ENCODE measurements at places on chromosomes 11 and 22. TPM values are rescaled to one million over a fixed set of nuclear protein-coding genes. Genes with fewer than 3 reads are reported as not detected.

- no peaks in the 10 kb centered on the region for H3K27me3 ChIP-seq
- H3K36me3 ChIP-seq, result no peaks in the 10 kb centered on the region
These were observed 13.3 kb downstream of the FAM83F start for GRCh38 chr22:40007853-40008710.

- H3K27me3 ChIP-seq, result no peaks in the 10 kb centered on the region
- DNase-seq, result peak; percentile 25
- H3K4me3 ChIP-seq, result no peak overlapping the region
- no peaks in the 10 kb centered on the region for H3K36me3 ChIP-seq
- no peak overlapping the region for H3K27ac ChIP-seq
- no peaks in the 10 kb centered on the region for H3K4me1 ChIP-seq
These were observed 163.4 kb upstream of the NCAM1 start for GRCh38 chr11:112797648-112798293.

The GTSE1 gene
- 0.61 TPM for total RNA-seq

- no peak overlapping the region for H3K27ac ChIP-seq
- DNase-seq, result no peak
- no peak overlapping the region for H3K4me3 ChIP-seq
- no peaks in the 10 kb centered on the region for H3K27me3 ChIP-seq
- H3K36me3 ChIP-seq, result no peaks in the 10 kb centered on the region
These were observed 116.6 kb downstream of the PLEKHA7 start for GRCh38 chr11:16897470-16898061.

The CAPRIN1 gene
- 163 TPM for total RNA-seq

- no peaks in the 10 kb centered on the region for H3K36me3 ChIP-seq
- no peak overlapping the region for H3K27ac ChIP-seq
- H3K4me1 ChIP-seq, result no peaks in the 10 kb centered on the region
- no peak for DNase-seq
- no peak overlapping the region for H3K4me3 ChIP-seq
These were observed 26.3 kb upstream of the CLTCL1 start for GRCh38 chr22:19317865-19318264.

DNA sequence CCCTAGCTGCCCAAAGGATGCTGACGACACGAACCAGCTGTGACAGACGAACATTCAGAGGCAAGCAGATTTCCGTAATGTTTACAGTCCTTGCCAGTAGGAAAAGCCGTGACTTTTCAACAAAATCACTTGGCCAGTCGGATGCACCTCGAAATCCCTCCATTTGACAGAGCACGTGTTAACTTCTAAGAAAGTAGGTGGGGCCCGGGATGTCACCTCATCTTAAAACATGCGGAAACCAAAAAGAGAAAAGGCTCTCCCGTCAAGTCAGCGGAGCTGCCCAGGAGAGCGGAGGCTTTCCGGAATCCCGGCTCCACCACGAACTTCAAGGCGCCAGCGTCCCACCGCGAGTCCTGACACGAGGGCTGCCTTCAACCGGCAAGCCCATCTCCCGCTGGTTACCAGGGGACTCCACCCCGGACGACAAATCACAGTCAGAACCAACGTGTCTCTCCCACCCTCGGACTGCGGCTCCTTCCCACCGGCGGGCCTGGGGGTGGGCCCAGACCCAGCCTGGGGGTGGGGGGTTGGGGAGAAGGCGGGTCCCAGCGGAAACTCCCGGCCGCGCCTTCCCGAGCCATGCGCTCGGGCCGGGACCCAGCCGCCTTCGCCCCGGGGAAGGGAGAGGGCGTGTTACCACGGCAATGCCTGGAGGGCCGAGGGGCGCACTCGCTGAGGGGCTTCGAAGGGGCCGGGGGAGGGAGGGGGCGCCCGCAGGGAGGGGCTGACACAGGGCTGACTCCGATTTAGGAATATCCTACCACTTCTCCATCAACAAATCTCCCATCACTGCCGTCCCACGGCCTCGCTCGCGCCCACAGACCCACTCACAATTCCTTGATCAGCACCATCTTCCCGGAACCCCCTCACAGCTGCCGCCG is 475 bp downstream of the PITPNB start:
- H3K27me3 ChIP-seq, result no peaks in the 10 kb centered on the region
- peak overlapping the region; percentile 90 for H3K27ac ChIP-seq
- peaks cover 32% of the 10 kb centered on the region for H3K4me1 ChIP-seq
- peak; percentile 54 for DNase-seq
- H3K4me3 ChIP-seq, result peak overlapping the region; percentile 84

- no peak overlapping the region for H3K27ac ChIP-seq
- H3K4me3 ChIP-seq, result no peak overlapping the region
- H3K36me3 ChIP-seq, result no peaks in the 10 kb centered on the region
These were observed 24.2 kb downstream of the TMPRSS5 start for GRCh38 chr11:113681711-113682413.

DNA sequence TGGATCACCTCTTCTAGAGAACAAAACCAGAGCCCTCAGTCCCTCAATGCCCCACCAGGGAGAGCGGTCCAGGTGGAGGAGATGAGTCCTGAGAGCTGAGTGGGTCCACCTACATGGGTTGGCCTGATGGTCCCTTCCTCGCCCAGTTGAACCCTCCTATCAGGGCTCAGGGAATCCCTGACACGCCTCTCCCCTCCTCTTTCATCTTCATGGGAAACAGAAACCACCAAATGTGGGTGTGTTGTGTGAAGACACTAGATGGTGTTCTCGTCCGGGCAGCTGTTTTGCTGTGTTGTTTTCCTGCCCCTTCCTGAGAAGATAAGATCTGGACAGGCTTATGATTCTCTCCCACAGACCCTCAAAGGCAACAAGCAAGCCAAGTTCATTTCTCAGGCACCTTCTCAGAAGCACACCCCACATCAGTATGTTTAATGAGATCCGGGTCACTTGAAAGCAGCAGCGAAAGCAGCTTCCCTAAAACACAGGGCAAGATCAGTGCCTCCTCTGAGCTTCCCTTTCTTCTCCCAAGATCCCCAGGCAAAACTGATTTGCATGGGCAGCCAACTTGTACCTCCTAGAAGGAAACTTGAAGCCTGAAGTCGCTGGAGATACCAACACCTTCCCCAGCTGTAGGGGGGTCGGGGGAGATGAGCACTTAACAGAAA is 35.3 kb upstream of the POU2AF1 start:
- no peaks in the 10 kb centered on the region for H3K36me3 ChIP-seq
- H3K4me3 ChIP-seq, result no peak overlapping the region
- H3K4me1 ChIP-seq, result peaks cover 19% of the 10 kb centered on the region
- no peaks in the 10 kb centered on the region for H3K27me3 ChIP-seq
- no peak for DNase-seq
- H3K27ac ChIP-seq, result no peak overlapping the region

- no peak overlapping the region for H3K27ac ChIP-seq
- H3K36me3 ChIP-seq, result no peaks in the 10 kb centered on the region
- H3K4me3 ChIP-seq, result no peak overlapping the region
- no peaks in the 10 kb centered on the region for H3K27me3 ChIP-seq
- H3K4me1 ChIP-seq, result peaks cover 26% of the 10 kb centered on the region
These were observed 33.8 kb downstream of the EHF start for GRCh38 chr11:34654483-34655334.

DNA sequence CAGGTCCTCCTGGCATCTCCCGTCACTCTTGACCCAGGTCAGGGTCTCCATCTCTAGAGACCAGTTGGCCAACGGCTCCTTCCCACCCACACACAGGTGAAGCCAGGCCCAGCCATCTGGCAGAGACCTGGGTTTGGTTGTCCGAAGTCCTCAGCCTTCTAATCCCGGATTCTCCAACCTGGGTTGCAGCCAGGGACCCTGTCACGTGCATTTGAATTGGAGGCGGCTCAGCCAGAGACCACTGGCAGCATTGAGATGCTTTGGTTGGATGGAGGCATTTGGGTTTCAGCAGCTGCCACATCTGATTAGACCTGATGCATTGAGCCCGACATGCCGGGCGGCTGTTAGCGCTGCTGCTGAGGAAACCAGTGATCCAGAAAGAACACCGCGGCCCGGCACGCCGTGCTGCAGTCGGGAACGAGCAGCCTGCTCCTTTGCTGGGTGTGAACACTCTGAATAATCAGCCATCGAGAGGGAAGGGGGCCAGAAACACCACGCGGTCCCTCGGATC is 163.2 kb downstream of the BRD1 start:
- DNase-seq, result no peak
- no peaks in the 10 kb centered on the region for H3K27me3 ChIP-seq
- no peak overlapping the region for H3K27ac ChIP-seq
- H3K4me3 ChIP-seq, result no peak overlapping the region
- peaks cover 5% of the 10 kb centered on the region for H3K4me1 ChIP-seq
